ENCODE measurements at places on chromosomes 3 and 15. TPM values are rescaled to one million over a fixed set of nuclear protein-coding genes. Genes with fewer than 3 reads are reported as not detected.

The BSN gene
- 0.12 TPM for total RNA-seq

The ACAN gene
- not detected for total RNA-seq

DNA sequence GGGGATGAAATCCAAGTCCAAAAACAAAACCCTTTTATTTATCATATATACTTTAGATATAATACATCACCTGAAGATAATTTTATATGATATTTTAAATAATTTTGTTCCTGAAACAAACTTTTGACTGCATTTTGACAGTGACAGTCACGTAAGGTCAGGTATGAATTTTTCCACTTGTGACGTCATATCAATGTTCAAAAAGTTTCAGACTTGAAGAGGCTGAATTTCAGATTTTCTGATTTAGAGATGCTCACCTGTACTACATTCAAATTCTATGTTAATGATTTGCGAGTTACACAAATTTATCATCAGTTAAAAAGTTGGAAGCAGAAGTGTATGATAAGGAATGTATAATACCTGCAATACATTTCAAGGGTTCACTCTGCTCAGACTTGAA is 136.1 kb upstream of the EPHA6 start:
- no peaks in the 10 kb centered on the region for H3K27me3 ChIP-seq
- H3K36me3 ChIP-seq, result no peaks in the 10 kb centered on the region
- no peak for DNase-seq
- no peak overlapping the region for H3K27ac ChIP-seq
- H3K4me1 ChIP-seq, result no peaks in the 10 kb centered on the region

DNA sequence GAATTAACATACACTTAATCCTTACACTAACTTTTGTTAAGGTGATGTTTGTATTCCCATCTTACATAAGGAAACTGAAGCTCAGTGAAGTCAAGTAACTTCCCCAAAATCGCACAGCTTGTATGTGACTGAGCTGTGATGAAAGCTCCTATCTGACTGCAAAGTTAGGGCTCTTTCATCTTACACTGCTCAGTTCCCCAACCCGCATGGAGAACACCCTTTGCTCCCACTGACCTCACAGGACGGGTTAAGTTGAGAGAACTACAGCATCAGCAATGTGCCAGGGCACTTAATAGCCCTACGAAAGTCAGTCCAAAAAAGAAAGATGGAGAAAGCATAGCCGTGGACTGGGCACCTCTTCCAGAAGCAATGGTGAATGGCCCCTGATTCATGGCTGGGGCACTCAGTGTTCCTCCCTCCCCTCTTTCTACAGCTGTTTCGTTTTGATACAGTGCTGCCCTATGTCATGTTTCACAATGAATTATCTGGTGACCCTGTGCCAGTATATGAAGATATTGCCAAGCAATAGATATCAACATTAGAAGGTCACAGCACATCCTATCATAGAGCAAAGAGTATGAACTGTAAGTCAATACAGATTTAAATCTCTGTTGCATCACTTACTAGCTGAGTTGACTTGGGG is 38.0 kb downstream of the CADPS start:
- no peaks in the 10 kb centered on the region for H3K4me1 ChIP-seq
- no peak overlapping the region for H3K4me3 ChIP-seq
- H3K36me3 ChIP-seq, result no peaks in the 10 kb centered on the region
- DNase-seq, result no peak
- no peak overlapping the region for H3K27ac ChIP-seq

The RAB11A gene
- 102 TPM for total RNA-seq

The SLC28A2 gene
- not detected for total RNA-seq

The CCNB2 gene
- total RNA-seq, result not detected

DNA sequence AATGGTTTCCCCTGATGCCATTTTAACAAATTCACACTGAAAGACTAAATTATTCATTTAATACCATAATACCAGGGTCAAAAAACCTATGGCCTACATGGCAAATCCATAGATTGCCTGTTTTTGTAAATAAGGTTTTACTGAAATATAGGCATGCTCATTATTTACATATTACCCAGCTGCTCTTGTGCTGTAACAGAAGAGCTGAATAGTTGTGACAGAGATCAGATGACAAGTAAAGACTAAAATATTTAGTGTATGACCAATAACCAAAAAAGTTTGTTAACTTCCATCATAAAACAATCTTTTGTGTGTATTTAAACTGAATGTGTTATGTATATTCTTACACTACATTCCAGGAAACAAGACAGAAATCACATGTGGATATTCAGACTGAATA is 60.2 kb downstream of the DENND4A start:
- no peak for DNase-seq
- H3K27ac ChIP-seq, result peak overlapping the region; percentile 37
- H3K27me3 ChIP-seq, result no peaks in the 10 kb centered on the region
- H3K4me1 ChIP-seq, result peaks cover 8% of the 10 kb centered on the region

Data from T-helper 17 cell (primary cell).